Activated naive CD8-positive, alpha-beta T cell treated with anti-CD3 and anti-CD28 coated beads, Interleukin-2, amount 50 U/mL, for 16 hours (primary cell): ENCODE measurements at places on chromosomes 2 and 18.

GRCh38 chr2:64338910-64339500 is 115.0 kb upstream of the LGALSL start:
- no peak for DNase-seq

DNA sequence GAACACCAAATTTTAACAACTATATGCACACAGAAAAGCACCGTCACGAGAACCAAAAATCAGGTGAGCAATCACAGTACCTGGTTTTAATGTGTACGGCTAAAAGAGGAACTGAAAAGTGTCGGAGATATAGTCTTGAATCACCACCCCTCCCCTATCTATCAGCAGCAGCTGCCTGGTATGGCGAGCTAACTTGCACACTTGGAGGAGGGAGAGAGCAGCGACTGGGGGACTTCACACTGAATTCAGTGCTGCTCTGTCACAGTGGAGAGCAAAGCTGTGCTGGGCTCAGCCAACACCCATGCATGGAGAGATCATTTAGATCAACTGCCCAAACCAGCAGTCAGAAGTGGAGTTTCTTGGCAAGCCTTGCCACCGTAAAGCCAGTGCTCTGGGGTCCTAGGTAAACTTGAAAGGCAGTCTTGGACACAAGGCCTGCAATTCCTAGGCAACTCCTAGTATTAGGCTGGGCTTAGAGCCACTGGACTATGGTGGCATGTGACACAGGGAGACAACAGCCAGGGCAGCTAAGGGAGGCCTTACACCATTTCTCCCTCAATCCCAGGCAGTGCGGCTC is 89.2 kb upstream of the CD226 start:
- DNase-seq, result no peak

- no peak for DNase-seq
These were observed 5.6 kb downstream of the WNT10A start for GRCh38 chr2:218885981-218886947.

GRCh38 chr2:29074411-29074810 is at the start of gene PCARE:
Gene PCARE (minus strand): TSS chr2:29074523. CDS start chr2:29074261, 262 bp downstream.
- DNase-seq, result no peak

DNA sequence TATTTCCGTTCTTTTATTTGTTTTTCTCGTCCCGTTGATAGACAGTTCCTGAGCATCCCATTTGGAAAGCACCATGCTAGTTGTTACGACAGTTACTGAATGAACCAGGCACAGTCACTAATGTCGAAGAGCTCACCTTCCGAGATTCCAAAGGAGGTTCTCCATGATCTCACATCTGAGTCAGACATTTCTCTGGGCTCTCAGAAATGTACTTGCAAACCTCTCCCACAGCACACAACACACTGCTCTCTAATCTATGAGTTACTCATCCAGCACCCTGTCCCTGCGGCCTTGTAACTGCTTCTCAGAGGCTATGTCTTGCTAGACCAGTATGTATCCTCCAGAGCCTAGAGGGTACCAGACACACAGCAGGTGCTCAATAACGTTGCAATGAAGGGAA is 174.7 kb downstream of the DNER start:
- DNase-seq, result no peak
